Neural crest cell (in vitro differentiated cells): ENCODE measurements at places on chromosomes 1 and 21. TPM values are rescaled to one million over a fixed set of nuclear protein-coding genes. Genes with fewer than 3 reads are reported as not detected.

Gene EMC1
- total RNA-seq, result 57.2 and 61.8 TPM in 2 replicates

Gene SYPL2
- total RNA-seq, result 0.18 and 0.47 TPM in 2 replicates

Gene TMPRSS15
- not detected in 2 replicates for total RNA-seq

Gene TDRD10
- not detected in 2 replicates for total RNA-seq

Gene NT5C1A
- total RNA-seq, result not detected in 2 replicates

Gene LCE1F
- total RNA-seq, result not detected in 2 replicates

Gene OLFML2B
- total RNA-seq, result 5.8 and 7.3 TPM in 2 replicates

Gene TMPRSS2
- total RNA-seq, result not detected in 2 replicates

Gene RGS7
- total RNA-seq, result 0.39 and 0.65 TPM in 2 replicates

Gene FAM151A
- not detected in 2 replicates for total RNA-seq

Gene TFF3
- total RNA-seq, result not detected in 2 replicates

Gene CD58
- 7.1 and 9.0 TPM in 2 replicates for total RNA-seq

Gene FCRL2
- total RNA-seq, result not detected in 2 replicates
